ENCODE measurements at places on chromosomes 13 and 19. TPM values are rescaled to one million over a fixed set of nuclear protein-coding genes. Genes with fewer than 3 reads are reported as not detected.

Gene CHST8
- not detected for total RNA-seq

Gene PLIN5
- total RNA-seq = 0.07 TPM

DNA sequence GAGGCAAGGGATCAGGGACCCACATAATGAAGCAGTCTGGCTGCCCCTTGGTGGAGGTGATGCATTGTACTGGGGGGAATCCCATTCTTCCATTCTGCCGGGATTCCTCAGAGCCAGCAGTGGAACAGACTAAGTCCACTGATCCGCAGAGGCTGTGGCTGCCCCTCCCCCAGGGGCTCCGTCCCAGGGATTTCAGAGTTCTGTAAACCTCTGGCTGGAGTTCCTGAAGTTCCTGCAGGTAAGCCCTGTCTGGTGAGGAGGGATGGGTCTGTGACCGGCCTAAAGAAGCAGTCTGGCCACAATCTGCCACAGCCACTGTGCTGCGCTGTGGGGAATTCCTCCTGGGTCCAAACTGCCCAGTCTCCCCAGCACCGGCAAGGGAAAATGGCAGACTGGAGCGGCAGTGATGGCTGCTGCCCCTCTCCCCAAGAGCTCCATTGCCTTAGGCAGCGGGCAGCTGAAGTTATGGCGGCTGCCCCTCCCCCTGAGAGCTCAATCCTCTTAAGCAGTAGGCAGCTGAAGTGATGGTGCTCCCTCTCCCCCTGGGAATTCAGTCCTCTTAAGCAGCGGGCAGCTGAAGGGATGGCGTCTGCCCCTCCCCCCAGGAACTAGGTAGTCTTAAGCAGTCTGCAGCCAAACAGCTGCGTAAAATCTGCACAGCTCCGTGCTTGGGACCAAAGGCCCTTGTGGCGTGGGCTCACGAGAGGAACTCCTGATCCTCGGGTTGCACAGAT lies 155.7 kb downstream of the PCDH17 start:
- no peak for DNase-seq

- no peak for DNase-seq
These were observed 8.2 kb downstream of the PEPD start for GRCh38 chr19:33513424-33513823.

Gene SULT2A1
- total RNA-seq = not detected

Gene PSG3
- total RNA-seq = not detected
